ENCODE measurements at places on chromosomes 1 and 21. TPM values are rescaled to one million over a fixed set of nuclear protein-coding genes. Genes with fewer than 3 reads are reported as not detected.

The OR2T35 gene
- total RNA-seq = not detected

The LRIF1 gene
- total RNA-seq = 16.5 TPM

The SELL gene
- total RNA-seq = 2.0 TPM

The JUN gene
- total RNA-seq = 140 TPM

The CAMK2N1 gene
- 3.2 TPM for total RNA-seq

The PLA2G2C gene
- not detected for total RNA-seq

- peaks cover 15% of the 10 kb centered on the region for H3K4me1 ChIP-seq
- no peaks in the 10 kb centered on the region for H3K27me3 ChIP-seq
- no peak overlapping the region for H3K27ac ChIP-seq
- peak overlapping the region; percentile 92 for H3K4me3 ChIP-seq
- DNase-seq = no peak
- H3K36me3 ChIP-seq = peaks cover 1% of the 10 kb centered on the region
Measured at GRCh38 chr1:20507248-20507563, 745 bp downstream of the MUL1 start.

DNA sequence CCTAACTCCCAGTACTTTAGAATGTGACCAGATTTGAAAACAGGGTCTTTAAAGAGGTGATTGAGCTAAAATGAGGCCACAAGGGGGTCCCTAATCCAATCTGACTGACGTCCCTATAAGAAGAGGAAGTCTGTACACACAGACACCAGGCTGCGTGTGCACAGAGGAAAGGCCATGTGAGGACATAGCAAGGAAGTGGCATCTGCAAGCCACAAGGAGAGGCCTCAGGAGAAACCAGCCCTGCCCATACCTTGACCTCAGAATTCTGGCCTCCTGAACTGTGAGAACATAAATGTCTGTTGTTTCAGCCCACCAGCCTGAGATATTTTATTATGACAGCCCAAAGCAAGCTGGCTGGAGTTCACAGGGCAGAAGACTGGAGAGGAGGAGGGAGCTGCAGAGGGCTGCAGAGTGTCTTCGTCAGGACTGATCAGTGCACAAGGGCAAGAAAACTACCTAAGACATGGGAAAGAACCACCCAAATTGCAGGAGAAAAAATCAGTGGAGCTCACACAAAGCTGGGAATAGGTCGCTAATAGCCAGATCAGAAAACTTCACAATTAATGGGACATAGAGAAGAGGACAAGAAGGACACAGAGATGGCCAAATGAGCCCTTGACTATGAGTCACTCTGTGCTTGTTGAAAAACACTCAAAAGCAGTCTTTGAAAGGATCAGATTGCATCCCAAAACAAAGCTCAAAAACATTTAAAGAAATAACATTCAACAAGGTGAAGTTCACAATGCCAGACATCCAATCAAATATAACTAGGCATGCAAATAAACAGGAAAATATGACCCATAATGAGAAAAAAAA, 14.1 kb upstream of the WNT9A start:
- H3K36me3 ChIP-seq = no peaks in the 10 kb centered on the region
- H3K27me3 ChIP-seq = no peaks in the 10 kb centered on the region
- no peak overlapping the region for H3K4me3 ChIP-seq
- DNase-seq = no peak

- no peaks in the 10 kb centered on the region for H3K4me1 ChIP-seq
- H3K36me3 ChIP-seq = no peaks in the 10 kb centered on the region
- no peaks in the 10 kb centered on the region for H3K27me3 ChIP-seq
- no peak for DNase-seq
- H3K4me3 ChIP-seq = no peak overlapping the region
Measured at GRCh38 chr1:57431400-57431799, 7.5 kb upstream of the DAB1 start.

- no peaks in the 10 kb centered on the region for H3K36me3 ChIP-seq
- H3K4me3 ChIP-seq = no peak overlapping the region
- DNase-seq = no peak
- no peaks in the 10 kb centered on the region for H3K4me1 ChIP-seq
Measured at GRCh38 chr1:77494026-77494425, 188.4 kb downstream of the ZZZ3 start.

DNA sequence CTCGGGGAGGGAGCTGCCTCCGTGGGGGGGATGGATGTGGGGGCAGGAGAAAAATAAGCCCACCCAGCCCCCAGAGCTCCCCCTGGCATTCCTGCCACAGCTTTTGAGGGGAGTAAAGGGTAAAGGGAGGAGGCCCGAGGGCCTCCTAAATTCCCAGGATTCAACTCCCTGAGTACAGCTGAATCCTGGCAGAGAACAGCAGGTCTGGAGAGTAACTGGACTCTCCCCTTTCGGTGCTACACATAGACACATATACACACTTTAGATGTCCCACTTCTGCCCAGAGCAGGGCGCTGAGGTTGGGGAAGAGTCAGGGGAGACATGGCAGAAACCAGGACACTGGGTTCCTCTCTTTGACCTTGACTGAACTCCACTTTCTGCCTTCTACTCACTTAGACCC, 3.0 kb downstream of the KIRREL1 start:
- H3K27me3 ChIP-seq = no peaks in the 10 kb centered on the region
- no peak overlapping the region for H3K4me3 ChIP-seq
- H3K36me3 ChIP-seq = no peaks in the 10 kb centered on the region
- H3K4me1 ChIP-seq = peaks cover 21% of the 10 kb centered on the region

DNA sequence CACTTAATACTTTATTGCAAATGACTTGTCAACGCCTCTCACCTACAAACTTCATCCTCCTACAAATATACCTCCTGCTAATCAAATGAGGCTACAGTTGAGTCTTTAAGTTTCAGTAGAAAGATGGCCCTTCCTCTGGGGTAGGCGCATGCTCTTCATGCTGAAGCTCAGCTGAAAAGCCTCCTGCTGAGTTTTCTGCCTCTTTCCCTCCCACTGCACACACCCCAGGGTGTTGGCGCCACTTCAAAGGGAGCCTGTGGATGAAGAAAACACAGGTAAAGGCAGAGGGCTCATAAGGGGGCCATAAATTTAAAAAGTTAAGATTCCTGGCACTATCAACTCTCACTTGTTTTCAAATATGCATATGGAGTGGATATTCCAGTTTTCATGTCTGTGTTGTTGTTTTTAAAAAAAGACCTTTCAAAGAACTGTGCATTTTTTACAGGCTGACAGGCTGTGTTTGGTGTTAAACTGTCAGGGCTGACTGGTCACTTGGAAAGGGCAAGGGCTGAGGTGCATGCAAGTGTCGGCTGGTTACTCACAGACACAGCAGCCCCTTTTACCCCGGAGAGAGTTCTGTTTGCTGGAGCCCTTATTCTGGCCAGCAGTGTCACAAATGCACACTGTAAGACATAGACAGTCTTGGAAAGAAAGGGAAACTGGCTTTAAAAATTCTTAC, 42.9 kb upstream of the LGALS8 start:
- no peak overlapping the region for H3K4me3 ChIP-seq
- no peaks in the 10 kb centered on the region for H3K36me3 ChIP-seq
- no peaks in the 10 kb centered on the region for H3K27me3 ChIP-seq

GRCh38 chr1:198667807-198668206, 29.0 kb downstream of the PTPRC start:
- H3K27ac ChIP-seq = no peak overlapping the region
- no peaks in the 10 kb centered on the region for H3K27me3 ChIP-seq
- H3K4me1 ChIP-seq = no peaks in the 10 kb centered on the region
- no peak for DNase-seq

GRCh38 chr1:237219751-237220642, 178.0 kb downstream of the RYR2 start:
- peak overlapping the region; percentile 59 for H3K27ac ChIP-seq
- no peak overlapping the region for H3K4me3 ChIP-seq
- no peaks in the 10 kb centered on the region for H3K27me3 ChIP-seq

DNA sequence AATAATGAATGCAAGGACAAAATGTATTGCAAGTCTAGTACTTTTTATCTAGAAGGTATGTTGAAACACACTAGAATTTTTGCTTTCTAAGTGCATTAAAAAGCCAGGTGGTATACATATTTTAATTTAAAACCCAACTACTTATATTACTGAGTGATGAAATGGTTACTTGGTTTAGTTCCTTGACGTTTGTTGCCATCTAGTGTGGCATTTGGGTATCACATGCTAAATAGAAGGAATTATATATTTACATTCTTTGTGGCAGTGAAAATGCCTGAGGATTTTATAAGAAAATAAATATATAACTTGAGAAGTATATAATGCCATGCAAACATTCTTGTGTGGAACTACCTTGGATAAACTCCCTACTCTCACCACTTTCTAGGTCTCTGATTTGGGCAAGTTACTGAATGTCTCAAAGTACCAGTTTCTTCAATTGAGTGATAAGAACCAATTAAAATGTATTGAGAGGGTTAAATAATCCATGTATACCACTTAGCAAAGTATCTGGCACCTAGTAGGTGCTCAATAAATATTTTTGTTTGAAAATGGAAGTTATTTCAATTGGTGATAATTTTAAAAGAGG, 69.6 kb downstream of the SDCCAG8 start:
- no peak overlapping the region for H3K27ac ChIP-seq
- H3K27me3 ChIP-seq = no peaks in the 10 kb centered on the region
- H3K36me3 ChIP-seq = no peaks in the 10 kb centered on the region
- no peak for DNase-seq

DNA sequence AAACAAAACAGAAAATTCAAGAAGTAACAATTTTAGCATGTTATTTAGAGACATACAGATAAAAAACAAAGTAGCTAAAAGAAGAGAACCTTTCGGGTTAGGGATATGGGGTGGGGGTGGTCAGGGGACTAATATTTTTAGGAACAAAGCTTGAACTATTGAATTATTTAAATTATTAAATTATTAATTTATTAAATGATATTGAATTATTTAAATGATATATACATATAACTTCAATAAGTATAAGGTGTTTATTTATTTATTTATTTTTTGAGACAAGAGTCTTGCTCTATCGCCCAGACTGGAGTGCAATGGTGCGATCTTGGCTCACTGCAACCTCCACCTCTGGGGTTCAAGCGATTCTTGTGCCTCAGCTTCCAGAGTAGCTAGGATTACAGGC, 36.0 kb downstream of the EIF2B3 start:
- no peaks in the 10 kb centered on the region for H3K36me3 ChIP-seq
- H3K27ac ChIP-seq = no peak overlapping the region
- no peak for DNase-seq
- no peak overlapping the region for H3K4me3 ChIP-seq
- H3K27me3 ChIP-seq = no peaks in the 10 kb centered on the region

- no peak for DNase-seq
- H3K27me3 ChIP-seq = no peaks in the 10 kb centered on the region
- H3K4me1 ChIP-seq = no peaks in the 10 kb centered on the region
- no peak overlapping the region for H3K27ac ChIP-seq
Measured at GRCh38 chr21:35819134-35819533, 241.2 kb downstream of the SETD4 start.

GRCh38 chr1:30916296-30916695, 7.7 kb upstream of the SDC3 start:
- no peaks in the 10 kb centered on the region for H3K36me3 ChIP-seq
- no peaks in the 10 kb centered on the region for H3K27me3 ChIP-seq
- DNase-seq = no peak
- H3K4me1 ChIP-seq = peaks cover 3% of the 10 kb centered on the region
- H3K27ac ChIP-seq = no peak overlapping the region
- no peak overlapping the region for H3K4me3 ChIP-seq

DNA sequence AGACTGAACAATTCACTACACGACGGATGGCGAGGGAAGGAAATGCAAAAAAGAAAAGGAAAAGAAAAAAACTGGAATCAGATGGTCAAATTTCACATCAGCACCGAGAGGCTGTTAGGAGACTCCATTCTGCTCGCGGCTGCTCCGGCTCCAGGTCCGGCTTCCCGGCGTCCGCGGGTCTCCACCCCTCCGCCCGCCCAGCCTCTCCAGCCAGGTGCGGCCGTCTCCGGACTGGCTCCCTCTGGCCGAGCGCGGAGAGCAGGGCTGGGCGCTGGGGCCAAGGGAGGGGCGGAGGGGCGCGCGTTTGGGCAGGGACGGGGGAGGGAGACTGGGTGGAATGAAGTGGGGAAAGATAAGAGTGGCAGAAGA, 332 bp downstream of the KCNJ6 start:
- no peak overlapping the region for H3K4me3 ChIP-seq
- peaks cover 25% of the 10 kb centered on the region for H3K27me3 ChIP-seq
- H3K27ac ChIP-seq = no peak overlapping the region
- peaks cover 10% of the 10 kb centered on the region for H3K4me1 ChIP-seq
- no peaks in the 10 kb centered on the region for H3K36me3 ChIP-seq

GRCh38 chr1:226176870-226177269, 9.7 kb downstream of the ACBD3 start:
- no peak overlapping the region for H3K27ac ChIP-seq
- H3K36me3 ChIP-seq = peaks cover 4% of the 10 kb centered on the region

DNA sequence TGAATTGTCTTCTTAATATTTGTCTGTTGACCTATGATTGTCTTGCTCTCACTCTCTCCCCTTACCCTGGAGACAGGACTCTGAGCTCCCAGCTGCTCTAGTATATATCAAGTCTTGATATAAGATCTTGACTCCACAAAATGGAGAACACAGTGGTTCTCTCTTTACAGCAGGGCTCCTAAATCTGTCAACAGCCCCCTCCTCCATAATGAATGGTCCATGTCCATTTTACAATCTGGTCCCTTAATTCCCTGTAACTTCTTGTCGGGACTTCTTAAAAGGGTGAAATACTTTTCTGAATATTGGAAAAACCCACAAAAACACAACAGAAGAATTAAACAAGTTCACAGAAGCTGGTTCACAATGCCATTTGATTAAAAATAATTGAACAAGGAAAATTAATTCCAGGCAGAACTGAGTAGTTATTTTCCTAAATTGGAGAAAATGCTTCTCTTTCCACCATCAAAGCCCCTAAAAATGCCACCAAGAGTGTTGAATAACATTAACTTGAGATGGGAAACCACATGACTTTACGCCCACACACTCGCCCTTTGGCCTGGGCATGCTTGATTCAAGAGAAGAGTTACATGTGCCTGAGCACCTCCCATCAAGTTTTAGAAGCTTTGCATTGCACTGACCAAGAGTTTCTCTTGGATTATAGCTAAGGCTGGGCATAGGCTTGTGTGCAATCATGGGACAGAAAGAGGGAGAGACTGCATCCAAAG, 109.8 kb downstream of the TOMM20 start:
- no peaks in the 10 kb centered on the region for H3K36me3 ChIP-seq
- no peaks in the 10 kb centered on the region for H3K27me3 ChIP-seq
- H3K27ac ChIP-seq = no peak overlapping the region
- DNase-seq = no peak
- H3K4me3 ChIP-seq = no peak overlapping the region

Data from thyroid gland (tissue), 4 donors.